Uterus (tissue), 4 donors: ENCODE measurements at places on chromosomes 16 and 17. TPM values are rescaled to one million over a fixed set of nuclear protein-coding genes. Genes with fewer than 3 reads are reported as not detected.

- H3K27me3 ChIP-seq: peaks cover 9% of the 10 kb centered on the region
- no peak overlapping the region for H3K27ac ChIP-seq
- H3K36me3 ChIP-seq: no peaks in the 10 kb centered on the region
- H3K4me3 ChIP-seq: no peak overlapping the region
- no peaks in the 10 kb centered on the region for H3K4me1 ChIP-seq
These were observed 6.5 kb downstream of the TM4SF5 start for GRCh38 chr17:4777969-4778760.

GRCh38 chr16:15874745-15875314 lies 13.6 kb downstream of the CEP20 start:
- no peaks in the 10 kb centered on the region for H3K36me3 ChIP-seq
- DNase-seq: peak; percentile 37
- H3K27ac ChIP-seq: peak overlapping the region; percentile 51
- H3K4me1 ChIP-seq: no peaks in the 10 kb centered on the region

The GHDC gene
- 26.7 TPM for total RNA-seq

GRCh38 chr16:52050418-52050817 lies 496.5 kb downstream of the TOX3 start:
- no peak overlapping the region for H3K27ac ChIP-seq
- no peaks in the 10 kb centered on the region for H3K36me3 ChIP-seq
- H3K27me3 ChIP-seq: no peaks in the 10 kb centered on the region
- DNase-seq: no peak
- H3K4me3 ChIP-seq: no peak overlapping the region

The PRSS8 gene
- total RNA-seq: 8.7 TPM

DNA sequence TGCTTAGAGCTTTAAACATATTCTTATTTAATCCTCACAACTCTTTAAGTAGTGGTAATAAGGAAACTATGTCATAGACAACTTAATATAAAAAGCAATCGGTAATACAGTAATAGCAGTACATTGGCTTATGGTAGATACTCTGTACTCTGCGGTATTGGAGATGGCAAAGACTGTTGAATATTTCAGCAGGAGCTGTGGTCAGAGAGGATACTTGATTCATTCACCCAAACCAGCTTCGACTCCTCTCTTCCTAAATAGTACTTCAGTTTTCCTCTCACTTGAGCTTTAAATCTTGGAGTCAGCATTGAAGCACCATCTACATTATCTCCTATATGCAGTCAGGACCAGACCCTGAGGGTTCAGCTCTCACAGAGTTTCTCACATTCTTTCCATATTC lies 169.3 kb downstream of the CYB561 start:
- no peak for DNase-seq
- H3K27me3 ChIP-seq: no peaks in the 10 kb centered on the region
- H3K27ac ChIP-seq: no peak overlapping the region
- H3K4me1 ChIP-seq: no peaks in the 10 kb centered on the region
- no peaks in the 10 kb centered on the region for H3K36me3 ChIP-seq
- no peak overlapping the region for H3K4me3 ChIP-seq

- H3K27me3 ChIP-seq: no peaks in the 10 kb centered on the region
- H3K36me3 ChIP-seq: no peaks in the 10 kb centered on the region
- H3K4me3 ChIP-seq: no peak overlapping the region
These were observed 140.3 kb downstream of the ASIC2 start for GRCh38 chr17:33152783-33153182.

The NUDT21 gene
- 184 TPM for total RNA-seq

The TEKT1 gene
- 0.12 TPM for total RNA-seq

The PDE6G gene
- total RNA-seq: not detected

- no peaks in the 10 kb centered on the region for H3K27me3 ChIP-seq
- DNase-seq: peak; percentile 36
- peak overlapping the region; percentile 9 for H3K4me3 ChIP-seq
- H3K4me1 ChIP-seq: no peaks in the 10 kb centered on the region
These were observed 5.6 kb upstream of the CRYM start for GRCh38 chr16:21283521-21284289.

GRCh38 chr17:78674595-78675315 lies 97.6 kb upstream of the DNAH17 start:
- no peaks in the 10 kb centered on the region for H3K4me1 ChIP-seq
- H3K27me3 ChIP-seq: no peaks in the 10 kb centered on the region
- no peak overlapping the region for H3K4me3 ChIP-seq
- no peak overlapping the region for H3K27ac ChIP-seq

DNA sequence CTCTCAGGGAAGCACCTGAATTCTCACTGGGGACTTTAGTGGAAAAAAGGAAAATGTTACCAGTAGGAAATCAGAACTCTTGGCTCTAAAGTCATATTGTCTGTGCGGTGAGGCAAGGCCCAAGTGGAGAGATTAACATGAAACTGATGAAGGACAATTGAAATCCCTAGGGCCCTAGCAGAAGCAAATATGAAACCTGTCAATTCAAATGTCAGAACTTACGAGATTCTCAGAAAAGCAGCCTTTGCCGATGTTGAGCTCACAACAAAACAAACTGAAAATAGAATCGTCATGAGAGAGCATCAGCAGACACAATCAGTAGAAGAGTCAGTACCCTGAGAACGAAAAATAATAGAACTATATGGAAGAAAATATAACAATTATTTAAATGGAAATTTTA lies 108.8 kb downstream of the ELAC2 start:
- no peaks in the 10 kb centered on the region for H3K36me3 ChIP-seq
- no peaks in the 10 kb centered on the region for H3K27me3 ChIP-seq
- no peak overlapping the region for H3K4me3 ChIP-seq
- H3K27ac ChIP-seq: no peak overlapping the region
- no peak for DNase-seq

DNA sequence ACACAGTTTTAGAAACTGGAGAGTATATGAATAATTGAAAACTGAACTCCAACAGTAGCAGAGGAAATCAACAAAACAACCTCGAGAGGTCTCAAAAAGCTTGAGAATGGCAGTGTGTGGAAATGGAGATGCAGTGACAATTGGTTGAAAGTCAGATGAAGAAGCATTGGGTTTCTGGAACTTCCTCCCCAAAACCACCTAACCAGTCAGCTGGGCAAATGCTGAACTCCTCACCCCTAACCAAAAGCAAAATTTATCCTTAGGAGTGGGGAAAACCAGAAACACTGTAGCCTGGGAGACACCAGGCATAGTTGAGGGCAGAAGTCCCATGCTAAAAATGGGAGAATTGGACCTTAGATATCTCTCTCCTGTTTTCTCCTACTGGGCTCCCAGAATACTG lies 109.9 kb downstream of the TANC2 start:
- H3K4me3 ChIP-seq: no peak overlapping the region
- H3K27ac ChIP-seq: no peak overlapping the region
- no peaks in the 10 kb centered on the region for H3K27me3 ChIP-seq
- DNase-seq: no peak

The FAM20A gene
- 4.4 TPM for total RNA-seq

DNA sequence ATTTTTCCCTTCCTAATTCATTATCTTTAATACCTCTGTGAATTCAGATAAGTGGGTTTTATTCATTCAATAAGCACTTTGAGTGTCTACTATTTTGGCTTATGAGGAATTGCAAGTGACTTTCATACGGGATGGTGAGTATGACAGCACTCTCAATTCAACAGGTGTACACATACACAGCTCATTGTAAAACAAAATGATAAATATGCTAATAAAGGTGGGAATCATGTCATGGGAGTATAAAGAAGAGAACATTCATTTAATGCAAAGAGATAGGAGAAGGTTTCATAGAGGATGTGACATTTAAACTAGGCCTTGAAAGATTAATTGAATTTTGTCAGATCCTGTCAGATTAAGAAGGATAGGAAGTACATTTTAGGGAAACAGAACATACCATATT lies 19.4 kb downstream of the NACA2 start:
- no peaks in the 10 kb centered on the region for H3K36me3 ChIP-seq
- H3K27ac ChIP-seq: no peak overlapping the region
- no peaks in the 10 kb centered on the region for H3K27me3 ChIP-seq
- H3K4me3 ChIP-seq: no peak overlapping the region
- H3K4me1 ChIP-seq: no peaks in the 10 kb centered on the region
- no peak for DNase-seq

DNA sequence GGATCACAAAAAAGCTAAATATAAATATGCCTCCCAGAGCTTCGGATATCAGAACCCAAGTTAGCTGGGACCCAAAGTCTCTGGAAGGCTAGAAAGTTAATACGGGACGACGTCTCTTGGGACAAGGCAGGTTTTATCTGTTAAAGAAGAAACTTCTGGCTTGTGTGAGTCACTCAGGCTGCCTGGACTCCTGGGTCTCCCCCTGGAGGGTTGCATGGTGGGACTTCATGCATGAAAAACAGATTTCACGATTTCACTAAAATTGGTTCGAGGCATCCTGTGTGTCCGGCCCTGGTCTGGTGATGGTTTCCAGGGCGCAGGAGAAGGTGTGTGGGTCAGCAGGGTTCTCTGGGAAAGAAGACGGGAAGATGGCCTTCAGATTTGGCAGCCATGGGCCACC lies 47.0 kb downstream of the COX4I1 start:
- H3K4me1 ChIP-seq: no peaks in the 10 kb centered on the region
- DNase-seq: no peak
- H3K27ac ChIP-seq: no peak overlapping the region
- no peaks in the 10 kb centered on the region for H3K36me3 ChIP-seq
- H3K27me3 ChIP-seq: peaks cover 4% of the 10 kb centered on the region
- H3K4me3 ChIP-seq: no peak overlapping the region

The SPN gene
- total RNA-seq: 2.4 TPM

DNA sequence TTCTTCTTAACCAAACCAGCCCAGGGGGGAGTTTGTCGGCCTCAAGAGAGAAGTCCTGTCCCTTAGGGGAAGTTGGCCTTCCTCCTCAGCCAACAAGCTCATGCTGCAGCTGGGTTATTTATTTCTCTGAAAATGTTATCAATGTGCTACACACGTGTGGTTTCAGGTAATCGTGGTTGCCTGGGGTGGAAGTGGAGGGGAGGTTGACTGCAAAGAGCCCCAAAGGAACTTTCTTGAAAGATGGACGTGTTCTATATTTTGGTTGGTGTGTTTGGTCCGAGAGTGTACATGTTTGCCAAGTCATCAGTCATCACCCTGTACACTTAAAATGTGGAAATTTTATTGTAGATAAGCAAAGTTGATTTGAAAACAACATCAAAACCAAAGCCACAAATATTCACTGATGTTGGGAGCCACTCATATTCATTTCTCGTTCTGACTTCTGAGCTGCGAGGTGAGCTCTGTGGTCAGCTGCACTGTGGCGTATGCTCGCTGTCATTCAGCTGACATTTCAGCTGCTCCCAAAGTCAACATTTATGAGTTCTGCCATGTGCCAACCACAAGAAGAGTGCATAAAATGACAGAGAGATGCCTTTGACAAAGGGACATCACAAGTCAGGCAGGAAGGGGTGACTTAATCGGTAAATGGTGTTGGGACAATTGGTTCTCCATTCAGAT lies 26.5 kb upstream of the ADGRG1 start:
- DNase-seq: no peak
- no peaks in the 10 kb centered on the region for H3K27me3 ChIP-seq
- H3K4me3 ChIP-seq: no peak overlapping the region
- H3K27ac ChIP-seq: no peak overlapping the region

The ANKRD40CL gene
- total RNA-seq: not detected

The TCAP gene
- total RNA-seq: 0.28 TPM

DNA sequence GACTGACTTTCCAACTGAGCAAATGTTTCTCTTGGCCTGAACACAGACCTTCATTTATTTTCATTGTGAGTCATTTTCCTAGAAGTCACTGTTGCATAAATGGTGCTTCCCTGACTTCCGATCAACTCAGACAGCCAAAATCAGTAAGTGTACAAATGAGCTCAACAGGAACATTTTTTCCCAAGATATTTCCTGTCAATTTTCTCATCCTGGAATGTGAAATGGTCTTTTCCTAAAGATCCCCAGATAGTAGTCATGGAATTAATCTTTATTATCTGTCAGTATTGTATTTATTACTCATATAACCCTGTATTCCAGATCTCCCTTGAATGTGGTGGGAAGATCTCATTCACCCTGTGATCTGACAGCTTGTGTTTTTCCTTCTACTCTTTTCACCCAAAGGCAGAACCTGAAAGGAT lies 360.3 kb upstream of the KIF2B start:
- H3K27me3 ChIP-seq: no peaks in the 10 kb centered on the region
- H3K36me3 ChIP-seq: no peaks in the 10 kb centered on the region
- no peak overlapping the region for H3K27ac ChIP-seq
- H3K4me1 ChIP-seq: no peaks in the 10 kb centered on the region
- no peak overlapping the region for H3K4me3 ChIP-seq

DNA sequence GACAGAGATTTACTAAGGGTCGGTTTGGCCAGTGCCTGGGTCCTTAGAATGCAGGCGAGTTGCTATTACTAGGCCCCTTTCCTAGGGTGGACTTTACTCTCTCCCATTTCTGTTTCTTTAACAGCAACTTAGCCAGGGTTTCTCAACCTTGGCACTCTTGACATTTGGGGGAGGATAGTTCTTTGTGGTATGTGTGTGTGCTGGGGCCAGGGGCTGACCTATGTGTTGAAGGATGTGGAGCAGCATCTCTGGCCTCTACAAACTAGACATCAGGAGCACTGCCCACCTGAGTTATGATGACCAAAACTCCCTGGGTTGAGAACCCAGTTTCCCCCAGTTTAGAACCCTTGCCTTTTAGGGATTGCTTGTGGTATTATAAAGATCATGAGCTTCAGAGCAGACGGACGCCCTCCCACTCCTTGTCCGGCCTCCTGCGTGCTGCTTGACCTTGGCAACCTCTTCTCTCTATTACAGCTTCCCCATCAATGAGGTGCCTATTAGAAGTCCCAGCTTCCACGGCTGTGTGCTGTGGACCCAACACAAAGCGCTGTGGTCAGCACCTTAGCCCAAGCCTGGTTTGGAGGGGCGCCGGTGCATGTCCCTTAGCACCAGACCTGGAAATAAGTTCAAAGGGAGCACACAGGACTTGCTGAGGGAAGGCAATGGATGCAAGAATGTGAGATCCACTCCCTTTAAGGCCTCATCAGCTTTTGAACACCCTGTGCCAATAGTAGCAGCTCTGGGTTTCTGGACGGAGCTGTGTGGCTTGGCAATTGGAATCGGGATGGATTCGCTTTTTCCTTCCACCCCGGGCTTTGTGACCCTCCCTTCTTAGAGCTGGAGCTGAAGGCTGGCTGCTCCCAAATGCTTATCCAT lies 239.2 kb upstream of the MAF start:
- H3K27me3 ChIP-seq: no peaks in the 10 kb centered on the region
- H3K36me3 ChIP-seq: no peaks in the 10 kb centered on the region
- no peak overlapping the region for H3K4me3 ChIP-seq
- peak overlapping the region; percentile 69 for H3K27ac ChIP-seq
- H3K4me1 ChIP-seq: peaks cover 14% of the 10 kb centered on the region

The SLC4A1 gene
- total RNA-seq: not detected

The DRC3 gene
- 14.6 TPM for total RNA-seq
